Testis (tissue), 5 donors: ENCODE measurements at places on chromosomes 3 and 15.

- DNase-seq = no peak
Observed at GRCh38 chr3:104291878-104292277, 1074.8 kb upstream of the ALCAM start.

- no peak for DNase-seq
Observed at GRCh38 chr15:80775338-80775737, 3.8 kb upstream of the CEMIP start.

- DNase-seq = no peak
Observed at GRCh38 chr15:60081976-60082375, 77.9 kb downstream of the FOXB1 start.

DNA sequence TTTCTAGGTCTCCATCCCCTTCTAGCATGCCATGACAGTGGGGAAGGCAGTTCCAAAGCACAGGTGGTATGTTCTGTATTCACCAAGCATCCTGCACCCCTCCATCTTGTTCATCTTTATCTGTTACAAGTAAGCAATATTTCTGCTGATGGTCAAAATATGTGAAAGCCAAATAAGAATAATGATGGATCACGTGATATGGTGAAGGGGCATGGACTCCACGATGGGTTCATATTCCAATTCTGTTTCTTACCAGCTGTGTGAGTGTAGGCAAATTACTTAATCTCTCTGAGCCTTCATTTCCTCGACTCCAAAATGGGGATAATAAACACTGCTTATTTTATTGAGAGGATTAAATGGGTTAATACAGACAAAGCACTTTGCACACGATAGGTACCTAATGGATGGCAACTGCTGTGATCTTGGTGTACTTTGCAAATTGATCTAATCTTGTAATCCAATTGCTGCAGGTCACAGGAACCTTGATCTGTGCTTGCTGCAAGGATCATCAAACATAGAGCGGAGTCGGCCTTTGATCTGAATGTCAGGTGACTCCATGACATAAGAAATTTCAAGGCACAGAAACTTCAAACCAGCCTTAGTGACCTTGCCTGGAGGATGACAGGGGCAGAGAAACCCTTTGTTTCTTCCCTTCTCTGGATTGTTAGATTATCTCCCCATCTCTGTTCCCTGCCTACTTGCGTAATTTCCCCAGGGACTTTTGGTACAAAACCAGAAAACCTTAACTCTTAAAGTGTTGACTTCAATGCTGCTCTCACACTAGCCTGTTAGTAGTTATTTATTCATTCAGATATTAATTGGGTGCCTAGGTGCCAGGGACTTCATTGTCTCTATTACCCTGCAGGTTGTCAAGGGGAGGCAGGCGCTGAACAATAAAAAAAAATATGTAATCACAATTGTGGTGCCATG, 25.8 kb downstream of the SIAH2 start:
- no peak for DNase-seq

DNA sequence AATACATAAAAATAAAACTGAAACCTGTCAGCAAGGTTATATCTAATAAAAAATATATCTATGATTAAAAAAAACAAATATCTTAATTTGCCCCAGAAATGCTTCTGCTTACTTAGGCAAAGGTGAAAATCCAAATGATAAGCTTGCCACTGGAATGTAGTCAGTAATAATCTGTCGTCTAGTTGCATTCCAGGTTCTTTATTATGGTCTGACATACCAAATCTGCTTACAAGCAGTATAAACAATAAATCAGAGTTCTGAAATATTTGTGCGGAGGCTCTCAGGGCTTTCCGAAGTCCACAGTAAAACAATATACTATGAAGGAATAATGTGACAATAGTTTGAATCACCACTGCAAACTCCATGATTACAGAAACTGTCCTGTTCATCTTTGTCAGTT, 1133.5 kb downstream of the ROBO1 start:
- no peak for DNase-seq

GRCh38 chr3:99881121-99881524, 63.5 kb downstream of the CMSS1 start:
- no peak for DNase-seq

- no peak for DNase-seq
Observed at GRCh38 chr3:69244039-69244438, 121.6 kb upstream of the LMOD3 start.

DNA sequence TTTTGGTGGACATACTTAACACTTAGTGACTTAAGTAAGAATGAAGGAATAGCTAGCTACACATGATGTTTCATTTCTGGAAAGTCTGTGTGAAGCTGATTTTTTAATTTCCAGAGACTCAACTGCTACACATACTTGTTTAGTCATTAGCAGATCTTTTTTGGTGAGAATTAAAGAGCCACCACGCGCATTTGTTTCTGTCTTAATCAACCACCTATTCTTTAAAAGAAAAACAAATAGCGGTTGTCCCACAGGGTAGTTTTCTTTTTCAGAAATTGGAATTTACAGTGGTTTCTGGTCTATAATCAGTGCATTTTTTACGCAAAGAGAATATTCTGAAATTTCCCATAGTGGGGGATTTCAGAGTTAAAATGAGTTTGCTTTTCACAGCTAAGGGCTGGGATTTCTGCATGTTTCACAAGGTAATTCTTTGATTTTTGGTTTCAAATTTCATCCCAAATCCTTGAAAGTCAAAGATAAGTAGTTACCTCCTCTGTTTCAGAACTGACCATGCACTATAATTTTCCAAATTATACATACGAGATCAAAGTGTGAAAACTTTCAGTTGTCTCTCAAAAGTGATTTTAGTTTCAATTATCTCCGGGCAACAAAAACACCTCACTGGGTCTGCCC, 631.0 kb upstream of the GRM7 start:
- DNase-seq = no peak
